SHP77 (cell line): ENCODE measurements at places on chromosomes 12 and 14.

DNA sequence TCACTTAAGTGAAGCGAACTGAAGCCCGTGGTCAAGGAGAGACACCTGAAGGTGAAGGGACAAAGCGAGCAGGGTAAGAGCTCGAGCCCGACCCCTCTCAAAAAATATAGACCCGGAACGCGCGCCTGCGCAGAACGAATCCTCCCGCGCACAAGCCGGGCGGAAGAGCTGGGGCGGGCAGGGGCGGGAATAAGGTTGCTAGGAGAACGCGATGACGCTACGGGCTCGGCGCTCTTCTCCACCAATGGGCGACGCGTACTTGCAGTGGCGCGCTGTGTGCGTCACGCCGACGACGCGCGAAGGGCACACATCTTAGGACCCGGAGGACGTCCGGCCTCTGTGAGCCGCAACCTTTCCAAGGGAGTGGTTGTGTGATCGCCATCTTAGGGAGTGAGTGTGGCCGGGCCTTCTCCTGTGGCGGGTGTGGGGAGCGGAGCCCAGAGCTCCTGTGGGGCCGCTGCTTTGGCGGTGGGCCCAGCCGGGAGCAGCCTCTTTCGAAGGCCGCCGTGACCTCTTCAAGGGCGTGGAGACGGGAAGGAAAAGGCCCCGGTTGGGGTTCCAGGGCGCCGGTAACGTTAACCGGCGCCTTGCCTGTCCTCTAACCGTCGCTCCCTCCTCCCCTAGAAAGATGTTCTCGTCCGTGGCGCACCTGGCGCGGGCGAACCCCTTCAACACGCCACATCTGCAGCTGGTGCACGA lies at the start of gene SLC25A3:
Gene SLC25A3 (plus strand): TSS at position 336 of the 699 bp plus-strand sequence. CDS start 293 bp downstream, at position 629.
- peak; percentile 95 for DNase-seq

- no peak for DNase-seq
Observed at GRCh38 chr12:3317841-3318501, 173.0 kb upstream of the PRMT8 start.

DNA sequence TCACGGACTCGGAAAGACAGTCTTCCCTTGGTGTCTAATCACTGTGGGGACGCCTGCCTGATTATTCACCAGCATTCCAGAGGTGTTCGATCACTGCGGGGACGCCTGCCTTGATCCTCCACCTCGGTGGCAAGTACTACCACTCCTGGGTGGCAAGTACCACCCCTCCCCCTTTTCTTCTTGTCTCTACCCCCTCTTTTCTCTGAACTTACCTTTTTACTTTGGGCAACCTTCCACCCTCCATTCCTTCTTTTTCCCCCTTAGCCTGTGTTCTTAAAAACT lies 12.0 kb upstream of the LGMN start:
- no peak for DNase-seq

DNA sequence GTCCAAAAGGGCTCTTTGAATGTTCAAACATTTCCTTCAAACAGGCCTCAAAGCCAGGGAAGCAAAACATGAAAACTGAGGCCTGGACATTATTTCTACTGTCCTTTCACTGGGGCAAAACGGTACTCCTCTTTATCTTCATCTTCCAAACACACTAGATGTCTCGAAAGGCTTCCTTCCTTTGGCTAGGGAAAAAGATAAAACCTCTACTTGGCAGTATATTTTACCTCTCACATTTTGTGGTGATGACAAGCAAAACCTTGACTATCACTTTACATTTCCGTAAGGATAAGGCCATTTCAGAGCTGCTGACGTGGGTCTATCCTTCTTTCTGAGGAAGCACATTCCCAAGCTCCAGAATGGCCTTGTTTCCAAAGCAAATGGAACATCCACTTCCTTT lies 9.9 kb downstream of the STAB2 start:
- DNase-seq: no peak

DNA sequence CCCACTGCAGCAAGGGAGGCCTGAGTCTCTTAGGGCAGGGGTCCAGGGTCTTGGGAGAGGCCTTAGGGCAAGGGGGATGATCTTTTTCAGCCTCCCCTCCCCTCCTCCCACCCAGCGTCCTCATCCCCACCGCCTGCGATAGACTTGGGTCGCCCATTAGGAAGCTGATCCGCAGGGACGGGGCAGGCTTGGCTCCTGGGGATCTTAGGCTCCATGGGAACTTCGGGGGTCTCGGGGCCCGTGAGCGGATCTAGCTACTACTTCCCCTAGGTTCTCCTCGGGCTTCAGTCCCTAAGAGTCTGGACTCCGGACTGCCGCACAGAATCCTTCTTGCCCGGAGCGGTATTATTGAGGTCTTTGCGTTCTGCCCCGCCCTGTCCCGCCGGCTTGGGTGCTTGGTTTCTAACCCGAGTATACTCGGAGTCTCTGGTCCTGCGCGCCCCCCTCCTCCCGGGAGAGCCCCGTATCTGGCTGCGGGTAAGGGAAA lies 2.2 kb upstream of the PTHLH start:
- no peak for DNase-seq

DNA sequence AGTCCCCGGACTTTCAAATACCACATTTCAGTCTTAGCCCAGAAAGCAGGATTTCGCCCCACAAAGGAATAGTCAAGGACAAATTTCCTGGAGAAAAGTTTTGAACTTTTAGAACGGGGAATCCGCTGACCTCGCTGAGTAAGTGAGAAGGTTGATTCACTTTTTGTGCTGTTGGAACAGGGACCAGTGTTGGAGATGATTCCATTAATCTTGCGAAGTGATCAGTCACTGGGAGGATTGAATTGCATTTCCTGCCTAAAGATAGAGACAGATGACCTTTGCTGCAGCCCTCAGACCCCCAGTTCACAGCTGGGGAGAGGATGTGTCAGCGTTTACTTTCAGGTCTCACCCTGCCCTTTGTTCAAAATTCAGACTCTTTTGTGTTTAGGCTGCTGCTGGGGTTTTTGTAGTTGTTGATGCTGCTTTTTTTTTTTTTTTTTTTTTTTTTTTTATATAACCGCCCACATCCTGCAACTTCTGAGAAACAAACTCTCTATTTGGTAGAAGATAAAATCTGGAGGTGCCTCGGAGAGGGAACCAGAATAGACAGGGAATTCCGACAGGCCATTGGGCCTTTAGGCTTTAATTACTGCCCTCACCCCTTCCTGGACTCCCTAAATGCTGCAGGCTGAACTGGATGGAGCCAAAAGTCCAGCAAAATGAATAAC lies 9.8 kb upstream of the KDM2B start:
- DNase-seq: no peak

- no peak for DNase-seq
Observed at GRCh38 chr14:34348592-34348991, 113.4 kb downstream of the SPTSSA start.
